CD14-positive monocyte (primary cell): ENCODE measurements at places on chromosomes 3 and 15.

DNA sequence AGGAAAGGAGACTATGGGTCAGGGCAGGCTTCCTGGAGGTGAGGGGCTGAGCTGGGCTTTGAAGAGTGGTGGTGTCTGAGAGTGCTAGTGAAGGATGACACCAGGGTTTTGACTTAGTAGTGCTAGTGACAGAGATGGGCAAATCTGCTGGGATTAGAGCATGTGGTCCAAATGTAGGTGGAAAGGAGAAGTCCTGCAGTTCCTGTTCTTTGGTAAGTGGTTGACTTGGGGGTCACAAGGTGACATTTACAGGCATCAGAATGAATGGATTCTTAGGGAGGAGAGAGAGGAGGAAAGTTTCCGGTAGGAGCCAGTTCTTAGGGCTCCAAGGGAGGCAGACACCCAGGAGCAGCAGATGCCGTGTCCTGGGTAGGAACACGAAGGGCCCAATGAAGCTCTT lies 796 bp upstream of the DOCK3 start:
- DNase-seq: peak; percentile 47

- peak; percentile 50 for DNase-seq
Observed at GRCh38 chr3:3632449-3632848, 166.8 kb upstream of the LRRN1 start.

DNA sequence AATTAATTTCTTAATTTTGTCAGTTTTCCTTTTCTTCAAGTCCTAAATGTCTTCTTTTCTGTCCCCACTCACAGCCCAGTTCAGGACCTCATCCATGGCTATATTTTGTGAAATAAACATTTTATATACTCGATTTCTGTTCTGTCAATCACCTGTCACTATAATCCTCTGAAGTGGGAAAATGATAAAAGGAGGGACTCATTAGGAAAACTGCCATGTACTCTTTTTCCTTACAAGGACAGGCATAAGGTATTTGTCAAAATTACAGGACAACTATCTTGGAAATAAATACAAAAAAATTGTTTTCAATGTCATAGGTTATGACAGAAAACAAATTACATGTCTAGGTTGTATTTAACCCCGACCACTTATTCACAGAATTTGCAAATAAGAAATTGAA lies 240.1 kb upstream of the CBLB start:
- DNase-seq: no peak

DNA sequence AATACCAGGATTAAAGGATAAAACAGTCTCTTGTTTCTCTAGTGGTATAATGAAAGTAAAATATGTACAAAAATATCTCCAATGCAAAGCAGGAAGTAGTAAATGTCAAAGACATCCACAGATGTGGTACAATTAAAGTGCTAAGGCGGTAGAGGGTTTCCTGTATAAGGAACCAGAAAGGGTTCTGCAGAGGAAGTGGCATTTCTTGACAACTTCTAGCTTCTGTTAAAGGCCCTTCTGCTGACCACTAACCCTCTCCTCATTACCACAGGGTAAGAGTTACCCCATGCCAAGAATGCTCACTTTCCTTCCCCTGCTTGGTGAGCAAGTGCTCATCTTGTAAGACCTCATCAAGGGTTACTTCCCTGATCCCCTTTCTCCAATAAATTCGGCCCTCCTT lies 883.6 kb upstream of the NR2F2 start:
- DNase-seq: no peak

GRCh38 chr3:59234884-59235633 lies 185.2 kb upstream of the CFAP20DC start:
- DNase-seq: peak; percentile 21

- DNase-seq: no peak
Observed at GRCh38 chr3:58474967-58475578, 16.8 kb upstream of the KCTD6 start.

DNA sequence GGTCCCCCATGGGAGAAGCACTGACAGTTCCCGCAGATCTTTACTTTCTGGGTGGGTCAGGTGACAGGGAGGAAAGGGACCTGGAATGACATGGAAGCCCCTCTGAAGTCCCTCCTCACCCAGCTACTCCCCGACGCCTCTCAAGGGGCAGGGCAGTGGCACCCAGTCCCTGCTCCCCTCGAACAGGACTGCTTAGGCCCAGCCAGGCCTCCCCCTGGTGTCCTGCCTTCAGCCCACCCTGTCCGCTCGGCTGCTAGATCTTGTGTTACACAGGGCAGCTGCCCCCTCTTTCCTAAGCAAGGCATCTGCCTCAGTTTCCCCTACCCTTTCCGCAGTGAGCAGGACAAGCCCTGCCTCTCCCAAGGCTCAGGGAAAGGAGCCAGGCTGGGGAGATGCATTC lies 226.5 kb downstream of the XXYLT1 start:
- DNase-seq: no peak

- DNase-seq: no peak
Observed at GRCh38 chr3:67495751-67496150, 158.7 kb downstream of the SUCLG2 start.

- DNase-seq: no peak
Observed at GRCh38 chr3:48952510-48953118, 34.0 kb downstream of the ARIH2 start.

- DNase-seq: no peak
Observed at GRCh38 chr3:37810848-37811247, 50.8 kb upstream of the CTDSPL start.

GRCh38 chr3:126126286-126126685 lies 42.4 kb upstream of the SLC41A3 start:
- no peak for DNase-seq
